ENCODE measurements at places on chromosomes 6 and 20.

DNA sequence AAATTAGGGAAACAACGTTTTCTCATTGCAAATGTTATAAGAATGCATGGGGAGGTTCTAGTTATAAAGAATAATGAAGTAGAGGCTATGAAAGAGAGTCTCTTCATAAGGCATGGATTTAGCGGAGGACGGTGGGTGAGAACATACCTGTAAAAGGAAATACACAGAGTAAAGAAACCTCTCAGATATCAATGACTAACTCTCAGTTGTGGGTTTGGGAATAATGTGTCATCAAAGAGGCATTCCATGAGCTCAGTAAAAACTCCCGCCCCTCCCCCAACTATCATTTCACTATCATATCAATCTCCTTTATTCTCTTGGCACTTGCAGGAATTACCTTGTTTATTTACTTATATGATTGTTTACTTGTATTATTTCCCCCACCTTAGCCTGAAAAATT, 695.4 kb downstream of the PTPRT start:
- no peak for DNase-seq

DNA sequence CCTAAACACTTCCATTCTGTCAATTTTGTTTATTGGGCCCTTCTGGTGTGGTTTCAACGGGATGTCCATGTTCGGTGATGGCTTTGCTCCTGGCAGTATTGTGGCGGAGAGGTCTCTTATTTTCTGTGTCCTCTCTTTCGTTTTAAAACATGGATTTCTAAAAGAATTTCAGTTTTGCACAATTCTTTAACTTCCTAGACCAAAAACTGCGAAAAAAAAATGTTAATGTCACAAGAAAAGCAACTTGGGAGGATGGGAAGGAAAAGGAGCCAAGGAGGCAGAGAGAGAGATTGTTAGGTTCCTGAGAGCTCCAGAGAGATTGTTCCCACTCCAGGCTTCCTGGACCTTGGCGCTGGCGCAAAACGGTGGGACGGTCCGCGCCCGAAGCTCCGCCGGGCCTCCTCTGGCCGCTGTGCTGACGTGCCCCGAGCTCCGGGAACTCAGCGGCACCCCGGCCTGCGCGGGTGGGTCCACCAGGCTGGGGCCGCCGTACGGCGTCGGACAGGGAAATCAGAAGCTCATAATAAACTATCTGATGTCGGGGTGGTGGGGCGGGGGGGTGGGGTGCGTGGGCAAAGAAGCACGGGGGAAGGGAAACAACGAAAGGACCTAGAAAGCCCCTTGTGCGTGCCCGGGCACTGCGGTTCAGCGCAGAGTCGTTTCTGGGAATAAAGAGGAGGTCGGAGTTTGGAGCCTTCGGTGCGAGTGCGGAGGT, 951 bp upstream of the OLIG3 start:
- DNase-seq, result no peak

GRCh38 chr20:62655282-62656196, 13.2 kb downstream of the SLCO4A1 start:
- DNase-seq, result no peak

- DNase-seq, result no peak
Observed at GRCh38 chr6:106533054-106533453, 96.2 kb downstream of the RTN4IP1 start.

GRCh38 chr6:167705211-167705750, 121.4 kb upstream of the AFDN start:
- no peak for DNase-seq

- DNase-seq, result no peak
Observed at GRCh38 chr20:46583411-46584214, 33.2 kb upstream of the OCSTAMP start.

DNA sequence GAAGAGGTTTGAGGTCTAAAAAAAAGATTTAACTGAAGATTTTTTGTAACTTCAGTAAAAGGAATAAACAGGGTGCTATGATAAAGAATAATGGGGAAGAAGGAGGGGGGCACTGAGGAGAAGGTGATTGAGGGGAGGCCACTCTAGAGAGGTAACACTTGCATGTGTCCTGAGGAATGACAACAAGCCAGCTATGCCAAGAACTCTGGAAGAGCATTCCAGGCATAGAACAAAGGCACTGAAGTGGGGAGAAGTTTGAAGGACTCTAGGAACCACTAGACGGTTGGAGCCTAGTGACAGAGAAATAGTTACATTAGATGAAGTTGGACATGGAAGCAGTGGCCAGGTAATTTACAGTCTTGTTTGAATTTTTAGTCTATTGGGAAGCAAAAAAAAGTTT, 10.8 kb upstream of the SF3B5 start:
- DNase-seq, result no peak

DNA sequence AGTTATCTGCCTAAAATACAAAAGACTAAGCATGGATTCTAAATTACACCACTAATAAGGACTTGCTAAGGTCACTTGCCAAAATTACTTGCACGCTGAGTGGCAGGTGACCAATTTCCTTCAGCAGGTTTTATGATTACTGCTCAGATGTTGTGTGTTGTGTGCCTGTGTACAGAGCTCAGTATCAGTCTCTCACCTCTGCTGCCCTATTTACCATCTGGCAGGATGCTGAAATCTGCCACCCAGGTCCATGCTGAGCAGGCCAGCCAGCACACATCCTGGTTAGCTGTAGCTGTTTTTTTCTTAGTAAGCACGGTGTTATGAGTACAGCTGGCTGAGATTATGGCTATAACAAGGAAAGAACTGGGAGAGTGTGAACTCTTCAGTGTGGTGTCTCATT, 34.0 kb downstream of the ELOVL4 start:
- no peak for DNase-seq

DNA sequence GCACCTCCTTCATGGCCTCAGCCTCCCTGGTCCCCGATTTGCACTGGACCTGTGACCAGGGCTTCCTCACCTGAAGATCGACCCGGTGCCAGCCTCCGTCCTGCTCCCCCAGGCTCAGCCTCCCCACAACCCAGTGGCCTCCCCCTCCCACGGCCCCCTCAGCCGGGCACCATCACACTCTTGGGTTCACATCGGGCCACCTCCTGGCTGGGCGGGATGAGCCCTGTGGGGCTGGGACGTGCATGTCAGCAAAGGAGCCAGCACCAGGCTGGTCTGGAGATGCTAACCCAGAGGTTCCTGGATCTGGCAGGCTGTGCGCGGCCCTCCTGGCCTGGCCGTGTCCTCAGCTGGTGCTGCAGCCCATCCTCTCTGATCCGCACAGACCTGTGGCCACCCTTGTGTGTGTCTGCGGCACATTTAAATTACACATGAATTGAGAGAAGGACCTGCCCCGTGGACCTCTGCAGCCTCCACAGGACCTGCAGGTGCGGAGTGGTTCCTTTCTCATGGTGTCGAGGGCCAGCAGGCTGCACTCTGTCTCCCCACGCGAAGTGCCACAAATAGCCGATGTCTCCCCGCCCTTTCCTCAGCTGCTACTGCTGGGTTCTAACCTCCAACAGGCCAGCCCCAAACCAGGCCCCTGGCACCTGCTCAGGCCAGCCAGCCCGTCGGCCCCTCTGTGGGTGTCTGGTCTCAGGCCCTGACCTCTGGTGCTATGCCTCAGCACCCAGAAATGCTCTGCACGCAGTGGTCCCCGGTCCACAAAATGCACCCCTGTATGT, 237.5 kb downstream of the ERMARD start:
- no peak for DNase-seq

DNA sequence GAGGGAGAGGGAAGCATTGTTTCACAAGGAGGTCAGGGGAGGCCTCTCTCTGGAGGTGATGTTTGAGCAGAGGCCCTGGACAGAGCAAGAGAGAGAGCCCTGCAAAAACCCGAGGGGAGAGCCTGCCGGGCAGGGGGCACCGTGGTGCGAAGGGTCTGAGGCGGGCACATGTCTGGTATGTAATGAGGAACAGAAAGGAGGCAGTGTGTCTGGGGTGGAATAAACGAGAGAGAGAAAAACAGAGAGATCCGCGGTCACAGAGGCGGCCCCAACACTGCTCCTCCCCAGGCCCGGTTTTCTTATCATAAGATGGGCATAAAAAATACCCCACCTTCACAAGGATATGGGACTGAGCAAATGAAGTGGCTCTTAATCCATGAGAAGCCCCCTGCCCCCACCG, 119.2 kb downstream of the PREX1 start:
- no peak for DNase-seq

- no peak for DNase-seq
Observed at GRCh38 chr6:117558818-117559217, 43.5 kb downstream of the GOPC start.

DNA sequence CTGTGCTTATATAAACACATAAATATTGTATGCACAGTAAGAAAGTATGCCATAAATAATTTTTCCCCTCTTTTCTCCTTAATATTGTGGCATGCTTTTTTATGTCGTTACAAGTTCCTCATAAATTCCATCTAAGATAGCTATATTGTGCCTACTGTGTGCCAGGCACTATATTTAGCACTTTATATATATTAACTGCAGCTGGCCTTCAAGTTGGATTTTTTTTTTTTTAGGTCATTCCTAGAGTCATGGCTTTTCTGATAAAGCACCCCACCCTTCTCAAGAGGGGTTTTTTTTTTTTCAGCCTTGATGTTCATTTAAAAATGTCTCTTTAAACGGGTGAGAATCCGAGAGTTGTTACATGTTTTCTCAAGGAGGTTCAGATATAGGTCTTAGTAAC, 42.8 kb upstream of the RNF8 start:
- DNase-seq, result no peak

DNA sequence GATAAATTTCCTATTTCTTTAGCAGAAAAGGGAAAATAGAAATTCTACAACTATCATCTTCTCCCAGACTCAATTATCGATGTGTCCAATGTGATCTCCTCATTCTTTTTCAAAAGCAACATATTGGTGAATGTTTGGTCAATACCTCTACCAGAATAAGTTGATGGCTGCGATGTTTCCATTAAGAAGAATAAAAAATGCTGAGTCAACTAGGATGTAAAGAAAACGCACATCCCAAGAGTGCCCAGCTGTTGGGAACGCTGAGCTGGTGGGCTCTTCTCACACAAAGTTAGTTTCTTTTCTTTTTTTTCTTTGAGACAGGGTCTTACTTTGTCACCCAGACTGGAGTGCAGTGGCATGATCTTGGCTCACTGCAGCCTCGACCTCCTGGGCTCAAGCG, 39.8 kb downstream of the RAMACL start:
- no peak for DNase-seq

DNA sequence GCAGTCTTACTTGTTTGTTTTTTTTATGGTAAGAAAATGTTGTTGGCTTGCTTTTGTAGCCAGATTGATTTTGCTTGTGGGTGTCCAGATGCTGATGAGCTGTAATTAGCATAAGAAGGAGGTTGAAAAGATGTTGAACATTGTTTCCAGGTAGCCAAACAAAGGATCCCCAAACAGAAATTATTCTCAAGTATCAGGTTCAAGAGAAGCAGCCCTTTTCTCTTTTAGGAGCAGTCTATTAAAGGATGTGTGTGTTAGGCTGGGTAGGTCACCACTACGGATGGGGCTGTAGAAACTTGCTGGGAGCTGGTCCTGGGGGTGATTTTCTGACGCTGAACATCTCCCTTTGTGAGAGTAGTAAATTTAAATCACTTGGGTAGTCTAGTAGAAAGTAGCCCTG, 86.9 kb upstream of the VSTM2L start:
- no peak for DNase-seq

GRCh38 chr6:163728442-163729126, 314.1 kb downstream of the QKI start:
- DNase-seq, result no peak

DNA sequence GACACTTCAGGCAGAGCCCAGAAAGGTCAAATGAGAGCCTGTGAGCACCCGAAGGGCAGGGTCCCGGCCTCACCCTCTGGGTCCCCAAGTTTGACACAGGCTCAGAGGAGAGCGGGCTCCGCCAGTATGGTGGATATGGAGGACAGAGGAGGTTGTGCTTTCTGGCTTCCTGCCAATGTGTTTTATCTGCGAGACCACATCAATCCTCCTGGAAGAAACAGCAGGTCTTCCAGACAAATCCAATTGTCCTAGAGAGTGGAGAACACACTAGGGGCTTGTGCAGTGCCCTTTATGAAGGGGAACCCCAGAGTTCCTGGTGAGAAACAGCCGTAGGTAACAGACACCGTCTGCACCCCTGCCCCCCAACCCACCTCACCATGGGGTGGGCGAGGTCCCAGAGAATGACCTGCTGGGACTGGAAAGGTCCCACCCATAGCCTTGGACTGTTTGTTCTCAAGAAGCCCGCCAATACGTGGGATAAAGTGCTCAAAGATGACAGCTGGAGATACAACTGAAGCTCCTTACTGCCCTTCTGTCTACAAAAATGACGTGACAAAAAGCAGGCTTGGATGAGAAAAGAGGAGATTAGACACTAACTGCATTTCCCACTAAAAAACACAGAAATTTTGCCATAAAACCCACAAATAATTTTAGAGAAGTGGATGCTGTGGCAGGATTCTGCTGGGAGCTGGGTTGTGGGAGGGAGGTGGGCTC, 23.9 kb upstream of the SSTR4 start:
- DNase-seq, result no peak

DNA sequence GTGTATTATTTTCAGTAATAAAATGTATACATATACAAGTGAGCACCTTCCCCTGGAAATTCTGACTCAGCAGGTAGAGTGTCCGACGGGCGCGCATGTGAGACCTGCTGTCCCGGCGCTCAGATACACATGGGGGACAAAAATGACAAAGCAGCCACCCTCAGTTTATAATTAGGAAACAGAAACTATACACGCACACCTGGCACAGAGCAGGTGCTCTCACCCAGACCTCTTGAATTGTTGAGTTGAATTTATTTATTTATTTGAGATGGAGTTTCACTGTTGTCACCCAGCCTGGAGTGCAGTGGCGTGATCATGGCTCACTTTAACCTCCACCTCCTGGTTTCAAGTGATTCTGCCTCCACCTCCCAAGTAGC, 180.4 kb downstream of the ZDHHC14 start:
- no peak for DNase-seq

- DNase-seq, result peak; percentile 92
Observed at GRCh38 chr20:36435592-36436541, 105.5 kb upstream of the MYL9 start.

DNA sequence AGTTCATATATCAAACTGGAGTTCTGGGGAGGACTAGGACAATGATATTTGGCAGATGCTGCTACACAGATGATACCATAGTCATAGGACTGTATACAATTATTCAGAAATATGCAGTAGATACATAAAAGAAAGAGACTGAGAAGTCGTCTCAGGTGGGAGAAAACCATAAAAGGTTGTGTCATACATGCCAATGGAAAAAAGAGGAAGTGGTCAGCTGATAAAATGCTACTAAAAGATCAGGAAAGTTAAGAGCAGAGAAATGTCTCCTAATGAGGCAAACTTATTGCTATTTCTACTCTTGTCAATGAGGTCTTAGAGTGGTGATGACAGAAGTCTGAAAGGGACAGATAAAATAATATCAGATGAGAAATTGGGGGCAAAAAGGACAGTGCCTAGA, 407.6 kb downstream of the COL12A1 start:
- no peak for DNase-seq

DNA sequence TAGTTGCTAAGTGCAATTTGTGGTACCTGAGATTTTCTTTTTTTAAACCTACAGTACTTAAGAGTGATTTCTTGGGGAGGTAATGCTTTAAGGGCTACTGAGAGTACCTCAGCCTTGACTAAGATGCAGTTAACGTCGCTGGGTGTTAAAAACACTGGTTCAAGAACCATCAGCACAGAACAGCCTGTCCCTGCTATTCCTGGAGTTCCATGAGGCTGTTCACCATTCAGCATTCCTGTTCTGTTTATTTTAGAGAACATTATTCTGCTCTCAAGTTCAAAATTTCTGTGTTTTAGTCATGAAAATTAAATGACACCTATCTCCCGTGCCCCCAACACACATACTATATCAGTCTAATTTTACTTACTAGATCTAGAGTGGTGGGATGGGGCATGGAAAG, 1.7 kb upstream of the PRELID3B start:
- no peak for DNase-seq

GRCh38 chr6:31172973-31173384, 2.5 kb upstream of the POU5F1 start:
- no peak for DNase-seq
